Stimulated activated CD8-positive, alpha-beta memory T cell treated with anti-CD3 and anti-CD28 coated beads, Interleukin-4, amount 100 ng/mL, for 1 hour (primary cell): ENCODE measurements at places on chromosomes 7 and 10.

GRCh38 chr7:140404565-140405065 lies 757 bp downstream of the RAB19 start:
- no peak for DNase-seq

DNA sequence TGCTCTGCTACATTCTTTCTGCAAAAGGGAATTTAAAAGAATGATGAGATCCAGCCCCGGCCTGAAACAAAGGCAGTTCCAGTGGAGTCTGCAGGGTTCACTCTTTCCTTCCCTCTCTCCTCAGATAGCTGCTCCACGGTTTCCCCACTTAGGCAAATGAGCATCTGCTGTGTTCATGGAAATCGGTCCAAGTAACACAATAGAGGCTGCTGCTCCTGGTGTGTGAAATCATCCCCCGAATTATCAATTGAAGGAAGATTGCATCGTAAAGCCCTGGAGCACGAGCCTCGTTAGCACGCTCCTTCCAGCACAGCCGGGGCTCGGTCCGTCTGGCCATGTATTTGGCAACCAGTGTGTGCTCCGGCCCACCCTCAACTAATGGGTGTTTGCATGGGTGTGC lies 108.3 kb upstream of the DPP6 start:
- DNase-seq, result no peak

GRCh38 chr10:11824825-11825224 lies 1.7 kb downstream of the PROSER2 start:
- no peak for DNase-seq

DNA sequence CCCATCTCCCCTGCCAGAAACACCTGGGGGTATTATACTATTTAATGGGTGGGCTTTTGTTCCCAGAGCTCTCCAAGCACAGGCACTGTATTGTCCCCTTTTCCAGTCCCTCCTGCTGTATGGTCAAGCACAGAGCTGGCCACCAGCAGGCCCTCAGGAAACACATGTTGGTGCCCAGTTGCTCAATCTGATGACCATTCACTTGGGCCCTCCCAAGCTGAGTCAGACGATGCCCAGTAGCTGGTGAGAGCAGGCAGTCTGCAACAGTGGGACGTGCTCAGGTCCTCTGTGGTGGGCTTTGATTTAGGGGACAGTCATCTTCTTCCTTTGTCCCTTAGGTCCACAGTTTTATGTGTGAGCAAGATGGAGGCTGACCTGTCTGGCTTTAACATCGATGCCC lies 11.8 kb downstream of the SFXN2 start:
- DNase-seq, result no peak

DNA sequence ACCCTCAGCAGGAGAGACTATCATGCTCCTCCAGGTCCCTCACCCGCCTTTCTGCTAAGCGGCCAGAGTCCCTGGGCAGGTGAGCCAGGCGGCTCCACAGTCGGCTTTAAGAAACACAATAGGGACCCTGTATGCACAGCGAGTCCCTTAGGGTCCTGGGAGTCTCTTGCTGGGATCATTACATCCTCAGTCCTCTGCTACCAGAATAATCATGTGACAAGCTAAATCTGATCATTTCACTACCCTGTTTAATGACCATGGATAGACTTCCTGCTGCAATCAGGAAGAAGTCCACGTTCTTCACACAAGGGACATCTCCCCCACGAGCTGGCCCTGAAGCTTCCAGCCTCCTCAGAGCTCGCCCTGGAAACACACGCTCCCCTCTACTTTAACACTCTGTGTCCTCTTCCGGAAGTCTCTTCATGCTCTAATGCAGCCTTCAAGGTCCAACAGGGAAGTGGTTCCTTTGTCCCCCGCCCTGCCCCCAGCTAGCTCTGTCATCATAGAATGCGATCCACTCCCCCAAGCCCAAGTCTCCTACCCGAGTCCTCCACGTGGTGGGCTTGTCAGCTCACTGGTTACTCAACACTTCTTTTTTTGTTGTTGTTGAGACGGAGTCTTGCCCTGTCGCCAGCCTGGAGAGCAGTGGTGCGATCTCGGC lies 101.5 kb downstream of the RNF216 start:
- DNase-seq, result no peak

DNA sequence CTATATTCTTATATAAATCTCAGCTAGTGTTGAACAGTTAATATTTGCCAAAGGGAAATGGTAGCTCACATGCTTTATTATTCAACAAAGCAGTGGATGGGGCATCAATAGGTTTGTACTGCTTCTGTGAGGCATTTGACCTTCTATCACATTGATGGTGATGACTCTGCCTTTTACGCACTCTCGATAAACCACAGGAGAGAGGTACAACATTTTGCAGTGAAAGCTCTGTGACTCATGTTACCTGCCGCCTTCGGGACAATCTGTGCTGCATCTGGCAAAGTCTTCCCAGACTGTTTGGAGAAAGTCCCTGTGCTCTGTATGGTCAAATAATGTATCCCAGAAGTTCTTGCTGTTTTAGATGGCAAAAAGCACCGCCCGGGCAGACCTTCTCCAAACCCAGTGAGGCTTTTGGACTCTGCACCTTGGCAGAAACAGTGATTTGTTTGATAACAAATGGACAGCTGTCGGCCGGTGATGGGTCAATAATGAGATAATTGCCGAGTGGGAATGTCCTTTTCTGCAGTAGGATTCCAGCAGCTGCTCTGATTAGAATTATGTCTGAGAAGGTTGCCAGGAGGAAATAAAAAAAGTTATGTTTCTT lies 61.0 kb downstream of the PLPP4 start:
- no peak for DNase-seq

DNA sequence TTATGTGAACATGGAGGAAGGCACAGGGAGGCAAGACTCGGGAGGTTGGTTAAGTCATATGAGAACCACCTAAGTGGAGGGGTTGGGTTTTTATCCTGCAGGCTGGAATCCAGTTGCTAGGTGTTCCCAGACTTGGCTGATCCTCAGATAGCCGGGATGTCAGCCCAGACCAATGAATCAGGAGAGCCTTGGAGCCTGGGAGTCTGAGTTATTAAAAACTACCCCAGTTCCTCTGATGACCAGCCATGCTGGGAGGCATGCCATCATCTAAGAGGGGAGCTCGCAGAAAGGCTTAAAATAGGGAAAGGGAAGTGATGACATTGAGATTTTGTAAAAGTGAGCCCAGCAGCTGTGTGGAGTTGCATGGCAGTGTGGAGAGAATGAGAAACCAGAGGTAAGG lies 238.1 kb downstream of the ZNF248 start:
- DNase-seq, result no peak

DNA sequence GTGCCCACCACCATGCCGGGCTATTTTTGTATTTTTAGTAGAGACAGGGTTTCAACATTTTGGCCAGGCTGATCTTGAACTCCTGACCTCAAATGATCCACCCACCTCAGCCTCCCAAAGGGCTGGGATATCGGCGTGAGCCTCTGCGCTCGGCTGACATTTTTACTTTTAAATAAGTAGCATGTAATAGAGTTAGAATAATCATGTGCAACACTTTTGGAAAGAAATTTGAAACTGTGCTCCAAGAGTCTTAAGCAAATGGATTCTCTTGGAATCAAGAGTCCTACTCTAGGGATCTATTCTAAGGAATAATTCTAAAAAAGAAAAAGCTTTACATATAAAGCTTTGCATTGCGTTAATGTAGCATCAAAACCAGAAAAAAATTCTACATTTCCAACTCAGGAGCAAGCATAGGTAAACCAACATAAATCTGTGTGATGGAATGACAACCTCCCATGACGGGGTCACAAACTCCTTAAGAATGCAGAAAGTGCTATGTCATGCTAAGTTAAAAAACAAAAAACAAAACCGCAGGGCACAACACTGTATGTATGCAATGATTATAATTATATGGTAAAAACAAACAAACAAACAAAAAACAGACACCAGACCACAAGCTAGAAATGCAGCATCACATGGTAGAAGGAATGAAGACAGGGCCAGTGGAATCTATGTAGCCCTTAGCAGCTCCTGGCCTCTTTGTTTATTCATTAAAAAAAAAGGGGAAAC lies 98.7 kb downstream of the RNF216 start:
- no peak for DNase-seq

- no peak for DNase-seq
Observed at GRCh38 chr7:100053215-100053614, 3.6 kb downstream of the ZSCAN21 start.

GRCh38 chr7:23285657-23286646 lies 13.2 kb upstream of the MALSU1 start:
- DNase-seq, result no peak

DNA sequence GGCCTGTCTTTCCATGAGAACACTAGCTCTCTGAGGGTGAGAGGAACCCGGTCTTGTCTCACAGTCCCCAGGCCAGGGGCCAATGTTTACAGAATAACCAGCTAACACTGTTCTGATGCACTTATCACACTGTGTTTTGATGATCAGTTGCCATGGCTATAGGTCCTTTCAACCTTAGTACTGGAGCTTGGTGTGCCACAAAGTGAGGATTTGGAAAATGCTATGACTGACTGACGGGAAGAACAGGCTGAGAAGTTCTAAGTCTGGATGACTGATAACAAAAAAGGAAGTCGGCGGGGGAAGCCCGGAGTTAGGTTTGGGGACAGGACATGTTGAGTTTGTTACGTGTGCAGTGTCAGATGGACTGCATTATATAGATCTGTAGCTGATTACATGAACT lies 141.8 kb downstream of the CTTNBP2 start:
- DNase-seq, result no peak

DNA sequence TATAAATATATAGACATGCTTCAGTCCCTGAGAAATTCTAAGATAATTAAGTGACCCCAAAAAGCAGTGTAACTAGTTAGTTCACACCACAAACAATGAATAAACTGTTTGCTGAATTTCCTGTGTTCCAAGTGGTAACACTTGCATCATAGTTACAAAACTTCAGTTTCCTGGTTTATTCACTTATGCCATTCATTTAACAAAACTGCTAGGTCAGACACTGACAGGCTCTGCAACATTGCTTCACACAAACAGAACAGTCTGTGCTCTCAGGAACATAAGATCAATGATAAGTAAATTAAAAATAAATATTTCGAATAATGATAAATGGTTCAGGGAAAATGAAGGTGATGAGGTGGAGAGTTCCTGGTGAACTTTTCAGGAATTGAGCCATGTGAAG lies 133.3 kb upstream of the NAMPT start:
- DNase-seq, result no peak

GRCh38 chr7:45085619-45086200 lies 3.1 kb downstream of the NACAD start:
- DNase-seq, result no peak

- DNase-seq, result no peak
Observed at GRCh38 chr10:29481906-29482440, 152.8 kb downstream of the SVIL start.

GRCh38 chr10:16458166-16458955 lies 21.6 kb downstream of the PTER start:
- DNase-seq, result no peak

- no peak for DNase-seq
Observed at GRCh38 chr10:69938541-69938991, 114.1 kb upstream of the MACROH2A2 start.

DNA sequence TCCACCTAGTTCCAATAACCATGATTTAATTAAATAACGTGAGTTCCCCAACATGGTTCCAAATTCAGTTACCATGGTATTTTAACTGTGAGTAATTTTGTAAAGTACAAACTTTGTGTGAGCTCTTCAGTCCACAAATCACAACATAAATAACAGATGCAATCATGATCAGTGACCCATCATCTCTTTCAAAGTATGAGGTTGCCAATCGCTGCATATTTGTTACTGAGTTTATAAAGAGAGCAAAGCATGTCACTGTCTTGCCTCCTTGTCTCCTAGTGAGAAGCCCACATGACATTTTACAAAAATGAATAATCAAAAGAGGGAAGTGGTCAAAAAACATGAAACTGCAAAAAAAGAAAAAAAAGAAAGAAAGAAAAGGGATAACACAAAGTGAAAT lies 69.1 kb upstream of the PDSS1 start:
- DNase-seq, result no peak

DNA sequence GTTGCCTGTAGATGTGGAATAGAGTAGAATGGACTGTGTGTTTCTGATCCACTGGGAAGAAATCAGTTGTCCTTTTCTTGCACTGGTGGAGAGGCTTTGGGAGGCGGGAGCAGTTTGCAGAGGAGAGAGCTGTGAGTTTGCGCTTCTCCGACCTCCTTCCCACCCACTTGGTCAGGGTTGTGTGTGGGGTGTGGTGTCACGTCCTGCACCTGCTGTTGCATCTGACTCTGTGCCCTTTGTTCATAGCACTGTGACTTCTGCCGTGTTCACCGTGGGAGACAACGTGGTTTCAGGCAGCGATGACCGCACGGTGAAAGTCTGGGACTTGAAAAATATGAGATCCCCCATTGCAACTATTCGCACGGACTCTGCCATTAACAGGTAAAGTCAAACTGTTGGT lies 67.8 kb downstream of the WDR37 start:
- DNase-seq, result no peak

DNA sequence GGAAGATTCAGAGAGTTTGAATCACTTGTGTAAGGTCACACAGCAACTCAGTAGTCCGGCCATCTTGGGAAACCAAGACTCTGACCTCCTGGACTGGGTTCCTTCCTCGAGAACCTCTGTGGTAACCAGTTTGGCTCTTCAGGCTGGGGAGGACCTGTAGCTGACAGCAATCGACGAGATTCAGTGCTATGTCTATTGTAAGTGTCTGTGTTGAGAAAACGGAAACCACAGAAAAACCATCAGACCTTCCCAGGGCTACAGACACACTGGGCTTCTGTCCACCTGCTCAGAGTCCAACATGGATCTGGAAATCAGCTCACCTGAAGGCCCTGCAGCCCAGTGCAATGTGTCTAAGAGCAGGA lies 403.7 kb downstream of the RPS24 start:
- DNase-seq, result no peak

- DNase-seq, result no peak
Observed at GRCh38 chr7:107660381-107661080, at the start of gene SLC26A4. Gene SLC26A4 (plus strand): TSS chr7:107660828. CDS start chr7:107661642, 814 bp downstream.

- no peak for DNase-seq
Observed at GRCh38 chr7:34130558-34131295, 225.4 kb downstream of the BMPER start.

GRCh38 chr10:24952143-24952706 lies at the start of gene PRTFDC1:
Gene PRTFDC1 (minus strand): TSS chr10:24952606. CDS start chr10:24952575, 31 bp downstream.
- DNase-seq, result no peak

GRCh38 chr10:86942441-86943315 lies 14.7 kb downstream of the MMRN2 start:
- no peak for DNase-seq

DNA sequence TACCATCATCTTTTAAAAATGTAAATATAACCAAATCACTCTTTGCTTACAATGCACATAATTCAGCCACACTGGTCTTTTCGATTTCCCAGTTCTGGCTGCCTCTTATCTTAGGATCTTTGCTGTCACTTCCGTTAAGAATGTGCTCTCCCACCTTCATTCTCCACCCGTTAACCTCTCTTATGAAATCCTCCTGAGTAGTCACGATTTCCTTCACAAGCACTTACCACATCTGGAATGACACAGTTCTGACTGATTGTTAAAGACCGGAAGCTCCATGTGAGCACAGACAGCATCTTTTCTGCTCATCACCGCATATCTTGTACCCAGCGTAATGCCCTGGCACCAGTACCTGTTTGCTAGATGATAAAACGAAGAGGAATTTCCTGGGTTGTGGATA lies 84.3 kb downstream of the CUL2 start:
- DNase-seq, result no peak
